ENCODE measurements at places on chromosomes 11 and 22. TPM values are rescaled to one million over a fixed set of nuclear protein-coding genes. Genes with fewer than 3 reads are reported as not detected.

- no peak for DNase-seq
These were observed 722 bp upstream of the GUCY1A2 start for GRCh38 chr11:107018902-107019493.

DNA sequence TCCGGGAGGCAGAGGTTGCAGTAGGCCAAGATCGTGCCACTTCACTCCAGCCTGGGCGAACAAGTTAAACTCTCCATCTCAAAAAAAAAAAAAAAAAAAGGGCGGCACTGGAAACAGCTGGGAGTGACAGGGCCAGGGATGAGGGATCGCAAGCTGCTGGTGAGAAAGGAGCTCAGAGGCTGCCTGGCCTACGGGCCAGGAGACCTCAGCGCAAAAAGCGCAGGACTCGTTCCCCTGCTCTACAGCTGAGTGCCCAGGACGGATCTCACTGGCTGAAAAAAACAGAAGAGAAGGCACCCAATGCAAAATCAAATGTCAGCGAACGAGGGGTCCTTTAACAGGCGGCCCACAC lies 650 bp upstream of the NUP50 start:
- DNase-seq: no peak

DNA sequence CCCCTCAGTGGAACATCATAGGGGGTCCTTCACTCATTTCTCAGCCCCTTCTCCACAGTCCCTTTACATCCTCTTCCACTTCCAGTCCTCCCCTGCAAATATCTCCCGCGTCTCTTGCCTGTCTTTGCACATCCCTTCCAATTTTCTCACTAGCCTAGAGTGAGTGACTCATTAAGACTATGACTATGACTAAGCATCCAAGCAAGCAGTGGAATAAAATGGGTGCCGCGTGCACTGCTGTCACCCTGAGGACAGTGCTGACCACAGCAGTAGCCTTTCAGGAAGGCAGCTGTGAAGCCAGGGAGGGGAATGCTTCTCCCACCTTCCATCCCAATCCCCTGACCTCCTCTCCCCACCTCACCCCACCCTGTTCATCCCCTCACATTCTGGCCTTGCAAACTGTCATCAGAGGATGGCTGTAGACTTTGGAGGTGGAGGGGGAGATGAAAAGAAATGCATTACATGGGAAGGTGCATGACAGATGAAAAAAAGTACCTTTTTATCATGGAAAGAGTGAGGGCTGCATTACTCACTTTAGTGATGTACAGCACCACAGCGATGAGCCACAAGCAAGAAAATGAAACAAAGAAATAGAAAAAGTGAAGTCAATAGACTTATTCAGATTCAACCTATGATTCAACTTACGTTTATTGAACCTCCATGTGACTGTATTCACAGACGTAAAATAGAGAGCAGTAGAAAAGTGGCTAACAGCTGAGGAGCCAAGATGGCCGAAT lies 948.2 kb downstream of the NTM start:
- no peak for DNase-seq

DNA sequence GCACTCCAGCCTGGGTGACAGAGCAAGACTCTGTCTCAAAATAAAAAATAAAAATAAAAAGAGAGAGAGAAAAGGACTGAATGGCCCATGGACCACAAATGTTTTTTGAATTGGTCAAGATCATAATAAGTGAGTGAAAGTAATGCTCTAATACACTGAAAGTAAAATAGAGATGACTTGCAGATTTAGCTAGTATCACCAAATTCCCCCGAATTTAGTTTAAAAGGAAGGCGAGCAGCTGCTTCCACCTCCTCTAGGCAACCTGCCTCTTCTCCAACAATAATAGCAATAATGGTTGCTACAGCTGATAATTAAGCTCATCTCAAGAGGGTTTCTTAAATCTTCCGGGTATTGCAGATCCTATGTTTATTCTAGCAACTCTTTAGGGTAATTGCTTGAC lies 36.8 kb downstream of the CELF1 start:
- DNase-seq: no peak

- no peak for DNase-seq
These were observed 58.5 kb upstream of the SESN3 start for GRCh38 chr11:95289378-95290101.

GRCh38 chr11:99383648-99384245 lies 363.0 kb downstream of the CNTN5 start:
- no peak for DNase-seq

DNA sequence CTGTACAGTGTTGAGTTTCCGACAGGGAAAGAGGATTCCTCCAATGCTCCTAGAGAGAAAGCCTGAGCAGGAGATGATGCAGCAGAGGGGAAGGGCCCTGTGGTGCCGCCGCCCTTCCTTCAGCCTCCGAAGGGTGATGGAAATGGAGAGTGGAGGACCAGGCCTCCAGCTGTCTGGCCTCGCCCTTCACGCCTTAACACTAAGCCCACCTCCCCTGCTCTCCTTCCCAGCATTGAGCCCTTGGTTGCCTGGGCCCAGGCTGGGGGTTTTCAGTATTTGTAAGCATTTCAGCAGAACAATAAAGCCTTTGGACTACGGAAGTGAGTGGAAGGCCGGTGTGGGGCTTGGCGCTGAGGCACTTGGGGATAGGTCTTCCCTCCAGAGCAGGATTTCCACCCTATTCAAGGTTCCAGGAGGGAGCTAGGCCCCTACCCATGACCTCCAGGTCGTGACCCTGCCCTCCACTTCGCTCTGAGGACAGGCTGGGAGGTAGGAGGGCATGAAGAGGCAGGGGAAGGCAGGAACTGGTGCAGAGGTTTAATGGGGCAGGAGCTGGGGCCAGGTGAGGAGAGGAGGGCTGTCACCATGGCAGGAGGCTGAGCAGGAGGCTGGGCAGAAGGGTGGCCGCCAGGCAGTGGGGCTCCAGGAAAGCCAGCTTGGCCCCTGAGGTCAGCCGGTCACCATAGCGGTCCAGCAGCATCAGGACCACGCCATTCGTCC lies 21.6 kb downstream of the TREH start:
- no peak for DNase-seq

- no peak for DNase-seq
These were observed 8.3 kb upstream of the MICALL1 start for GRCh38 chr22:37897807-37898206.

DNA sequence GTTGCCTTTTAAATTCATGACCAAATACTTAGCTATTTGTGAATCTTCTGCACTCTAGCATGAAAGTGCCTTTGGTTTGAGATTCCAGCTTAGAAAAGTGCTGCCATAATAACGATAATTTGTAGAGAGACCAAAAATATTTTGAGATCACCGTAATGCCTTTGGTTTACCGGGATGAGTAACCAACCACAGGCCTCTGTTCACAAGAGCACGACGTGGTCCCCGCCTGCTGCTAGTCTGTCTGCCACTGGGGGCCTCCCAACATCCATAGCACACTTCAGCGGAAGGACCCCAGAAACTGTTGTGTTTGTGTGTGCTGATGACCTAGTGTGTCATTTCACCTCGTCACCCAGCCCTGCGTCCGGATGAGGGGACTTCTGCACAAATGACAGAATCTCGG lies 67.0 kb upstream of the RASSF10 start:
- no peak for DNase-seq

The C22orf31 gene
- 1.2 TPM for total RNA-seq

The C22orf42 gene
- 1.8 TPM for total RNA-seq

The APOL6 gene
- 10.7 TPM for total RNA-seq

All from spinal cord (tissue), 10 donors.